ENCODE measurements at places on chromosomes 7 and 10.

DNA sequence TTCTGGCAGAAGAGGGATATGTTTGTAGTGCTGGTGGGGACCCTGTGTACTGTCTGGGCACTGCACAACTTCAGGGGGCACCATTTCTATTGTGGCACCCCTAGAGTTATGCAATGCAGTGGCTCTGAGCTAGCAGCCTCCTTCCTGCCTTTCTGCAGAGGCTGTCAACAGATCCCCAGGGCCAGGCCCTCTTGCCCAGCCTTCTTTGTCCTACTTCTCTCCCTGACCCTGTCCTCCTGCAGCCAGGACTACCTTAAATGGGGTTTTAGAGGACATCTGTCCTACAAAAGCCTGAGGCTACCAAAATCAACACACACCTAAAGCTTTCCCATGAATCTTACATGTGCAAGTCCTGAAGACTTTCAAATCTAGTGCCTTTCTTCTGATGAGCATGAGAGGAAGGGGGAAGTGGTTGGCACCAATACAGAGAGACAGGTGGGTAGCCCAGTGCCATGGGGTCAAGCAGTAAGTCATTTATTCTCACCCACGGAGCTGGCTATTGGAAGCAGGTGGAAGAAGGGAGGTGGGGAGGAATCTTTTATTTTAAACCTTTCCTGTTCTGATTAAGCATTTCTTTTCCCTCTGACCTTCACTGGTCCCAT is 2.4 kb downstream of the SPOCK2 start:
- DNase-seq = no peak

- DNase-seq = no peak
Measured at GRCh38 chr7:49014870-49015269, 90.5 kb downstream of the CDC14C start.

- no peak for DNase-seq
Measured at GRCh38 chr10:132551808-132552130, 14.2 kb downstream of the INPP5A start.

DNA sequence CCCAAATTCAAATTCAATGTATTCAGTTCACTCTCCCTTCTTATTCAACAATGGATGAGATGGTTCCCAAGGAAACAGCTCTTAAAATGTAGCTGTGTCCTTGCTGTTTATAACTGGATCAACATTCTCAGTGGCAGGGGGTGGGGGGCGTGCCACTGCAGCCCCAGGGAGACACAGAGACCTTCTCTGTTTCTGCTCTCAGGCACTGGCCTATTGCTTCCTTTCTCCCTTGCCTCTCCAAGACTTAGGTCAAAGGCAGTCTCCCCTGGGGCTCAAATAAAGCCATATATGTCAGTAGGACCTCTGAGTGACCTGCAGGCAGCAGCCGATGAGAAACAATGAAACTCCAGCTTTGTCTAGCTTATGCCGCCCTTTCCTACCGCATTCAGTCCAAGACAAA is 20.7 kb downstream of the VSTM4 start:
- peak; percentile 45 for DNase-seq

GRCh38 chr10:8830876-8831275 is 776.4 kb downstream of the GATA3 start:
- no peak for DNase-seq

DNA sequence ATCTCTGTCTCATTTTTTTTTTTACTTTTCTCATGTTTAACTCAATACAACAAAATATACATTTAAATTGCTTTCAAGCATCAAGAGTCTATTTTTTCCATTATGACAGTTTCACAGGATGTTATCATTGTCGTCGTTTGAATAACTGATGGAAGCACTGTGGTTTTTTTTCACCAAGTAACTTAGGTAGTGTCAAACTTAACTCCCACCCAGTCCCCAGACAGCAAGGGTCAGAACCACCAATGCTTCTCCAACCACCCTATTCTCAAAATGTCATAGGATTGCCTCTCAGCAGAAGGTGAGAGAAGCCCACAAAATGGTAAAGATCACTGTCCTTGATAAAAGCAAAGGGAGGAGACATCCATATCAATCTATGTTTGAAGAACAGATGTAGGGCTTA is 339.4 kb downstream of the SFMBT2 start:
- DNase-seq = no peak

- no peak for DNase-seq
Measured at GRCh38 chr10:14381475-14381874, 50.8 kb upstream of the FRMD4A start.

DNA sequence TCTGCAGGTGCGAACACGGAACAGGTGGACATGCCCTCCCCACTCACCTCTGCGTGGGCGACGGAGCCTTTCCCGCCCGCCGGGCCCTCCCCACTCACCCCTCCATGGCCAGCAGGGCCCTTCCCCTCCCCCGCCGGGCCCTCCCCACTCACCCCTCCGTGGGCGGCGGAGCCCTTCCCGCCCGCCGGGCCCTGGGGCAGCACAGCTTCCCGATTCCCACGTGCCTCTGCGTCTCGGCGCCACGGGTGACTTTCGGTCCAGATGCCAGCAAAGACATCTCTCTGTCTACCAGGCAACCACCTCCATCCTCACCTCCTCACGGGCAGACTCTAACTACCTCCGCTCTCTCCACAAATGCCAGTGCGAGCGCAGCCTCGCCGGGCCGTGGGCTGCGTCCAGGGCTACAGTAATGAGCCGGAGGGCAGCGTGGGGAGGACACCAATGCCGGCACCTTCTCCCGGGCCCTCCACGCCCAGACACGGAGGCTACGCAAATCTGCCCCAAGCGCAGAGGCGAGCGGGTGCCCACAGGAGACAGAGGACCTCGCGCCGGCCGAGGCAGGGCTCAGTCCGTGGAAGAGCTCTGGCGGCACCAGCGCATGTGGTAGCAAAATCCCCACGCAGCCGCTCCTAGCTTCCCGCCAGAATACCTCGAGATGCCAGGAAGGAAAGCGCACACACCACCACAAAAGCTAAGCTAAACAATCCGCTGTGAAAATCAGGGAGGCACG is 21.8 kb downstream of the GPER1 start:
- no peak for DNase-seq

GRCh38 chr10:52216852-52217251 is 97.2 kb upstream of the DKK1 start:
- DNase-seq = no peak

GRCh38 chr7:17512181-17512675 is 213.8 kb downstream of the AHR start:
- DNase-seq = no peak

DNA sequence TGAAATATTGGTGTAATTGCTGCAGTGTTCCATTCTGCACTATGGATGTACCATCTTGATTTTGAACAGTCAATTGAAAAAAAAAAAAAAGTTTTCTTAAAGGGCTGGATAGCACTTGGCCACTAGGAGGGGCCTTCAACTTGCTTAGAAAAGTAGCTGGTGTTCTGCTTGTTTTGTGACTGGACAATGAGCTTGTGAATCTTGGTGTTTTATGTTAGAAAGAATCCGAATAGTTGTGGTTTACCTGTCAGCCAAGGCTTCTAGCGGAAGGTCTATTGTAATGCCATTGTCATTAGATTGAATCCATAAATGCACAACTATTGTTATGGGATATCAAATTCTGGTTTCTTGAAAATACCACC is 77.1 kb downstream of the BMPER start:
- no peak for DNase-seq

DNA sequence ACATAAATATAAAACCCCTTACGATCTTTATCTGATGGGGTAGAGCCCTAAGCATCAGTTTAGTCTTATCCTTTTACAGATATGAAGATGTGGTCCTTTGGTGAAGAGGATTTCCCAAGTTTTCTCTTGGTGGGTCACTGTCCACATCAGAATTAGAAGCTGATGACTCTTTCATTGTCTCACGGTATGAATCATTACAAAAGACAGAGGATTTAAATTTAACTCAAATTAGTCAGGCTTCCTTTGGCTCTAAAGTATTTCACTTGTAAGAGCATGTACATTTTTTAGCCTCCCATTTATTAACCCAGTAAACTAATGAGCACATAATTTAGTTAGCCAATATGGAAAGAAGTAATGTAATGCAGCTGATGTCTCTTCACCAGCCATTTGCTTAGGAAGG is 49.9 kb upstream of the TMEM26 start:
- DNase-seq = no peak

GRCh38 chr7:8125680-8126444 is 136.1 kb downstream of the ICA1 start:
- DNase-seq = peak; percentile 31

DNA sequence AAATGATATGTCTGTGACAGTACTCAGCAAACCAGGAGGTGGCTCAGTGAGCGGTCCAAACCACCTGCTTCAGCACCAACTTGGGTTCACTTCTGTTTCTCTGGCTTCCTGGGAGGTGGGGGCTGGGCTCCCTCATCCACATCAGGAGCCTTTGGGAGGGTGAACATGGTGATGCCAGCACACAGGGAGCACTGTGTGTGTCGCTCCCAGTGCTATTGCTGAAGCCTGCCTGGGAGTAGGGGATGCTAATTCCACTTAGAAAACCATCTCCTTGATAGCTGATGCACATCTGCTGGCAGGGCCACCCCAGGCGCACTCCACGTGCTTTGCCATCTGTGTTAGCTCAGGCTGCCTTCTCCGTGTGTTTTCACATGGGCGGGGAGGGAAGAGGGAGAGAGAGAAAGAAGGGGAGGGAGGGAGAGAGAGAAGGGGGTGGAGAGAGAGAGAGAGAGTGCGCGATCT is 58.0 kb downstream of the RAMP3 start:
- no peak for DNase-seq

- no peak for DNase-seq
Measured at GRCh38 chr7:82481499-82482097, 38.0 kb upstream of the CACNA2D1 start.

DNA sequence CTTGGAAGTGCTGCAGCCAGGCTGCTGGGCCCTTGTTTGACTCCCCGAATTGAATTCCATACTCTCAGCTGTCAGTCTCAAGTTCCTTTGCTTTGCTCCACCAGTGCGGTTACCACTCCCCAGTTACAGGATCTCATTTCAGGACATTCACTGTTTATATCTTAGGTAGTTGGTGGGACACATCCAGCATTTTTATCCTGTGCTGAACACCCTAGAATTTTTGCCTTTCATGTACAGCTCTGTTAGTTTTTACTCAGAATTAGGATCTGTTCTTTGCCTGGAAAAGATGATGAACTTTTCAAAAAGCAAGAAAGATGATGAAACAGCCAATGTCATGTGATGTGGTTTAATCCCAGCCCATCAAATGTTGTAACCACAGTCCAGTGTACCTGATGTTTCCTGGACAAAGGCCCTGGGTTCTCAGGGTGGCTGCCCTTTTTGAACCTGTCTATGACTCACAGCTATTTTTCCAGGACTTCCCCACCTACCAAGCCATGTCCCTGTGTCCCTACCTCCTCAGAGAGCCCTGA is 149.7 kb downstream of the NOC3L start:
- DNase-seq = no peak

DNA sequence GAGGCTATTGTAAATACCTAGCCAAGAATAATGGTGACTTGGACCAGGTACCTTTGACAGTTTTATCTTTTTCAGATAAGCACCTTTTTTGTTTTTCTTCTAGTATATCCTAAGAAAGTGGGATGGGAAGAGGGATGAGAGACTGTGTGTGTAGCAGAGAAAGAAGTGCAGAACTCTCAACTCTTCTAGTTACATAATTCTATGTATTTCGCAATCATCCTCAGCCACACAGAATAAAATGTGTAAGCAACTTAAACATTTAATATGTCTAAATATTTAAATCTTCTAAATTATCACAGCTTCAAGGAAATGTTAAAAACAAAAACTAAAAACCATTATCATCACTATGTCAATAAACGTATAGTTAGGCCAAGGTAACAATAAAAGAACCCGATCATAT is 42.6 kb upstream of the GSAP start:
- no peak for DNase-seq

Data from left cardiac atrium (tissue), 4 donors.